ENCODE measurements at places on chromosomes 3 and 15.

- no peak for DNase-seq
Measured at GRCh38 chr3:149215515-149215914, 6.1 kb downstream of the CP start.

- peak; percentile 25 for DNase-seq
Measured at GRCh38 chr3:56467108-56467507, 1.2 kb downstream of the ERC2 start.

- DNase-seq, result no peak
Measured at GRCh38 chr3:123377243-123377740, 71.6 kb downstream of the ADCY5 start.

- no peak for DNase-seq
Measured at GRCh38 chr3:152770296-152770695, 64.6 kb upstream of the P2RY1 start.

GRCh38 chr3:17129556-17129955, 244.8 kb downstream of the PLCL2 start:
- no peak for DNase-seq

DNA sequence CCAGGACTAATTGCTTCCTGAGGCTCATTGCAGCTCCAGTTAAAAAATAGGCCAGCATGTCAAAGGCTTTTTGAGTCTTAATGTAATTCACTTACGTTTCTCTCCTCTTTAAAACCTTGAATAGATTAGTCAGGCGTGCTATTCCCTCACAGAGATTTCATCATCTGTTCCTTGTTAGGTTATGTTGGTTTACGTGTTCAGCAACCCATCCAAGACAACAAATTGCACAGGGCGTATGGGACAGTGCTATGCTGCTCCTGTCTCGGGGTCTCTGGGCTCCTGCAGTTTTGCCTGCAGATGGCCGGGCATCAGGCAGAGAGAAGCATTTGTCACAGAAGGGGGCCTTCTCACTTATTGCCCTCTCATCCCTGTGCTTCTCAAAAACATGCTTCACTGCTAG, 117.1 kb downstream of the CHDH start:
- DNase-seq, result no peak

- DNase-seq, result no peak
Measured at GRCh38 chr3:123130079-123130750, 63.4 kb downstream of the PDIA5 start.

DNA sequence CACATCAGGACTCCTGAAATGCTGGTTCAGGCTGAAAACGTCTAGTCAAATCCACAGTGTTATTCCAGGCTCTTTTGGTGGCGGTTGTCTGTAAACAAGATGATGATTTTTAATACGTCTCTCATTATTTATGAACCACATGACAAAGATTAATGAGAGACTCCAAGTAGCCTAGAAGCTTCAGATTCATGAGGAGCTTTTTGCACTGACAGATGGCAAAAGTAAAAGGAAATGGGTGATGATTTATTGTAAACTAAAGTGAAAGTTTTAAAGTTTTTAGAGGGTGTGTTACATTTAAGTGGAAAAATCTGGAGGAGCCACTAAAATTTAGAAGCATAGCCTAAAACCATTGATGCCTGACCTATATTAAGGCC, 77.0 kb downstream of the BBX start:
- DNase-seq, result no peak

DNA sequence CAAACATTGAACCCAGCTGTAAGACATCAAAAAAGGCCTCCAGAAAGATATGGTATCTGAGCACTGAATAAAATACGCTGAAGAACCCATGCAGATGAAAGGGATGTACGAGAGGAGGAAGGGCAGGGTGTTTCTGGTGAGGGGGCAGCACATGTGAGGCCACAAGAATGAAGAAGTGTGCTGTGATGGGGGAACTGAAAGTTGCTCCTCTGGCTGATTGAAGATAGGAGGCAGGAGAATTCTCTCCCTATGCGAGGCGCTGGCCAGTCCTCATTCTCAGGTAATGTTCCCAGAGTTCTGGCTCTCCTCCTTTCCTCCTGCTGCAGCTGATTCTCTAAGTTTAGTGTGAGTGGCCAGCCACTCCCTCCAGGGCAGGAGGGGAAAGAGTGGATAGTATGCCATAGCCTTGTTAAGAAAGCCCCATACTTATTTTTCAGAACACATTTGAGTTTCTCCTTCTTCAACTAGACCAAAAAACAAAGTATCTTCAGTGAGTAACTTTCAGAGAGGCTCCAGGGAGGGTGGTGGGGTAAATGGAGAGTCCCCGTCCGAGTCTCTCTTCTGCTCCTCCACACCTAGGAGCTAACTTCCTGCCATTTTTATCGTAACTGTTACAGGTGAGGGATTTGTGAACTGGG, 26.9 kb upstream of the MYO1E start:
- no peak for DNase-seq

DNA sequence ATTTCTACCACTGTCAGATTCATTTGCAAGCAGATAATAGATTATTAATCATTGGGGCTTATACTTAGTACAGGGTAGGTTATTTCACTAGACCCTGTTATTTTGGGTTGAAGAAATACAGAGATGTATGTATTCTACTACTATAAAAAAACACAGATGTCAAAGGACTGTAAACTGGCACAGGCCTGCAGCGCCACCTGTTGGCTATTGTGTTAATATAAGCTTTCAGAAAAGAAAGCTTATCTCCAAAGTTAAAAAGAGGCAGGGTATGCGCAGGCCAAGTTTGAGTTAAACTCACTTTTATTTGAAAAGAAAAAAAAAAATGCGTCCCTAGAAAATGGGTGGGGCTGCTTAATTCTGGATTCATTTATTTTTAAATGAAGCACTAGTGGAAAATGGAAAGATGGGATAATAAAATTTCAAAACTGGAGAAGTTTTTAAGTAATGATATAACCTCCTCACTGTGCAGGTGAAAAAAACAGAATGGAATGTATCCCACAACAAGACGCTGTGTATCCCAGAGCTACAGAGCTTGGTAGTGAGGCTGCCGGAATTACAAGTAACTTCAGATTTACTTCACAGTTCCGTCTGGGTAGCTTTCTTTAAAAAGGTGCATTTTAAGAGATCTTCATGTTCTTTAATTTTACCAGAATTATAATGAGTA, 407.2 kb upstream of the TGFBR2 start:
- peak; percentile 65 for DNase-seq

GRCh38 chr3:11720917-11721411, 77.2 kb upstream of the VGLL4 start:
- DNase-seq, result no peak

DNA sequence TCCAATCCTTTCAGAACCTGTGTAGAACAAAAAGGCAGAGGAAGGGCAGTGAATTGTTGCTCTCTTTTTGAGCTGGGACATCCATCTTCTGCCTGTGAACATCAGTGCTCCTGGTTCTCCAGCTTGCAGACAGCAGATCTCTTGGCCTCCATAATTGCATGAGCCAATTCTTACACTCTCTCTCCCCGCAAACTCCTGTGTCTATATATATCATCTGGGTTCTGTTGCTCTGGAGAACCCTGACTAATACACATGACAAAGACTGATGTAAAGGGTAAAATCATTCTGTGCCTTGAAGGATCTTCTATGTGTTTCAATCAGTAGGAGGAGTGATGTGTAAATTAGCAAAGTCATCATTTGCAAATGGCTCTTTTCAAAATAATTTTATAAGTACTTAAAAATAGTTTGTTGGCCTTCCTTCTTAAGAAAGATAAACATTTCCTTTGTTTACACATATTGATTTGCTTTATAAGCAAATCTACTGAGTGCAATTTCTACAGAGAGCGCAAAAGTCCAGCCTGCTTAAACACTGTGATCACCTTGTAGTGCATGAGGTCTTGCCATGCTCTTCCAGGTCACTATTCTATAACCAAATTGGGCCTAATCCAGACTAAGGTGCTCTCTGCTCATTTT, 154.9 kb upstream of the ANKRD28 start:
- DNase-seq, result no peak

- no peak for DNase-seq
Measured at GRCh38 chr3:136498919-136499447, 248.8 kb downstream of the PCCB start.

GRCh38 chr15:32656496-32656895, 15.0 kb downstream of the SCG5 start:
- no peak for DNase-seq

GRCh38 chr3:126900859-126901540, 81.9 kb upstream of the PLXNA1 start:
- no peak for DNase-seq

DNA sequence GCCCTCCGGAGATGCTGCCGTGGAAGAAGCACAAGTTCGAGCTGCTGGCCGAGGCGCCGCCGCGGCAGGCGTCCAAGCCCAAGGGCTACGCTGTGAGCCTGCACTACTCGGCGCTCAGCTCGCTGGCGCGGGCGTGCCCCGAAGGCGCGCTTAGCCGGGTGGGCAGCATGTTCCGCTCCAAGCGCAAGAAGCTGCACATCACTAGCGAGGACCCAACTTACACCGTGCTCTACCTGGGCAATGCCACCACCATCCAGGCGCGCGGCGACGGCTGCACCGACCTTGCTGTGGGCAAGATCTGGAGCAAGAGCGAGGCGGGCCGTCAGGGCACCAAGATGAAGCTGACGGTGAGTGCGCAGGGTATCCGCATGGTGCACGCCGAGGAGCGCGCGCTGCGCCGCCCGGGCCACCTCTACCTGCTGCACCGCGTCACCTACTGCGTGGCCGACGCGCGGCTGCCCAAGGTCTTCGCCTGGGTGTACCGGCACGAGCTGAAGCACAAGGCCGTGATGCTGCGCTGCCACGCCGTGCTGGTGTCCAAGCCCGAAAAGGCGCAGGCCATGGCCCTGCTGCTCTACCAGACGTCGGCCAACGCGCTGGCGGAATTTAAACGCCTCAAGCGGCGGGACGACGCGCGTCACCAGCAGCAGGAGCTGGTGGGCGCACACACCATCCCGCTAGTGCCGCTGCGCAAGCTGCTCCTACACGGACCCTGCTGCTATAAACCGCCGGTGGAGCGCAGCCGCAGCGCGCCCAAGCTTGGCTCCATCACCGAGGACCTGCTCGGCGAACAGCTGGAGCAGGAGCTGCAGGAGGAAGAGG, 1.3 kb downstream of the FAM43A start:
- no peak for DNase-seq

DNA sequence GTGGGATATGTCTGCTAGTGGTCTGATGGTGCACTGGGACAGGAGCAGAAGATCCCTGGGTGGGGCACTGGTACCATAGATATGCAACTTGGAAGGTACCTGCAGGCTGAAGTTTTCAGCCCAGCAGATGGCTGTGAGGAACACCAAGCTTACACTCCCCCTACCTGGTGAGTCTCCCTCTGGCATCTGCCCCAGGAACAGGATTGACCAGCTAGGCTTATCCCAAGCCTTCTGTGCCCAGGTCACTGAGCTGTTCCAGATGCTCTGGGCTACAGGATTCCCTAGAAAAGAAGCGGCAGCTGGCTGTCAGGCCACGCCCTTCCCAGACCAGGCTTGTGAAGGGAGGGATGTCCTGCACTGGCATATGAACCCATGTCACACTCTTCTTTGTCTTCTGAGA, 1130.0 kb downstream of the NAALADL2 start:
- DNase-seq, result no peak

GRCh38 chr3:195411836-195412235, 31.0 kb downstream of the ACAP2 start:
- DNase-seq, result no peak

DNA sequence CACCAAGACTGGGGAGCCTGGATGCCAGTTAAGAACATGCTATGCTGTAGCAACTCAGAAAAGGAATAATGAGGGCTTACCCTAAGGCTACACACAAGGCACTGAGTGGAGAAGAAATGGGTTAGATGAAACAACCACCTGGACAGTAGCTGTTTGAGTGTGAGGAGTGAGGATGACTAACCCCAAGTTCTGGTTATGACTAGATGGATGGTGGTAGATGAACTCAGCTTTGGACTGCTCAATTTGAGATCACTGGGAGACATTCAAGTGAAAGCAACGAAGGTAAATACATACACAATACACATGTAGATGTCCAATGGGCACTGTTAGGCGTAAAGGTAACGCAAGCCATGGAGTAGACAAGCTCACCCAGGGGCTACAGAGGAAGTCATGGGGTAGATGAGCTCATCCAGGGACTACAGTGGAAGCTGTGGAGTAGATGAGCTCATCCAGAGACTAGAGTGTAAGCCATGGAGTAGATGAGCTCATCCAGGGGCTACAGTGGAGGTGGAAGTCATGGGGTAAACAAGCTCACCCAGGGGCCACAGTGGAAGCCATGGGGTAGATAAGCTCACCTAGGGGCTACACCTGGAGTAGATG, 98.3 kb downstream of the ANO10 start:
- no peak for DNase-seq

DNA sequence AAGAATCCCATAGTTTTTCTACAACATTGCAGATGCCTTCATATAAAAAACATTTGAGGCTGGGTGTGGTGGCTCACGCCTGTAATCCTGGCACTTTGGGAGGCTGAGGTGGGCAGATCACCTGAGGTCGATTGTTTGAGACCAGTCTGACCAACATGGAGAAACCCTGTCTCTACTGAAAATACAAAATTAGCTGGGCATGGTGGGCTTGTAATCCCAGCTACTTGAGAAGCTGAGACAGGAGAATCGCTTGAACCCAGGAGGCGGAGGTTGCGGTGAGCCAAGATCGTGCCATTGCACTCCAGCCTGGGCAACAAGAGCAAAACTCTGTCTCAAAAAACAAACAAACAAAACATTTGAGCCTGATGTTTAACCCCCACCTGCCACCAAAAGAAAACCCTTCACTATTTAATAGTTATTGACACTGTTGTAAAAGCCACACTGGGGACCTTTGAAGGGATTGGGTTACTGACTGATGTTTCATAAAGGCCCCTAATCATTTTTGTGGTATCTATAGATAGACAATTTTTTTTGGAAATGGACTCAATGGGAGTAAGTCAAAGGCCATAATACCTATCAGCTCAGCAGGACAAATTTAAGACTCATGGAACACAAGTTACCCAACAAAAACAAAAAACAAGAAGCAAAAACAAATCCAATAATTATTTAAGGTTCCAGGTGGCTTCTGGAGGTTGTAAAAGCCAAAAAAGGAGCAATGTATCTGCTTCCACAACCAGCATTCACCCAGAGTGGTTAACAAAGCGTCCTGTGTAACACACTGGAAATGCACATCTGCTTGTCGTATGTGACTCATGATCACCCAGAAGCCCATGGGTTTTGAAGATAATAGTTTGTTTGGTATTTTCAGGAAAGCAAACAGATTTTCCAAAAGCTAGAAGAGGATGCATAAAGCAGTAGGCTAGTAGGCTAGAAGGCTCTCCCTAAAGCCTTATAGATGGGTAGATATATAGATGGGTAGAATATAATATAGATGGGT, 41.2 kb downstream of the CDCP1 start:
- peak; percentile 20 for DNase-seq

- no peak for DNase-seq
Measured at GRCh38 chr15:101488300-101489164, 975 bp downstream of the PCSK6 start.

Data from CD4-positive, alpha-beta T cell treated with Interleukin-2 at 100 ng/mL for 4 hours (primary cell).